ENCODE measurements at places on chromosomes 13 and 19.

- no peak for DNase-seq
These were observed 136.4 kb downstream of the URI1 start for GRCh38 chr19:30078381-30078910.

DNA sequence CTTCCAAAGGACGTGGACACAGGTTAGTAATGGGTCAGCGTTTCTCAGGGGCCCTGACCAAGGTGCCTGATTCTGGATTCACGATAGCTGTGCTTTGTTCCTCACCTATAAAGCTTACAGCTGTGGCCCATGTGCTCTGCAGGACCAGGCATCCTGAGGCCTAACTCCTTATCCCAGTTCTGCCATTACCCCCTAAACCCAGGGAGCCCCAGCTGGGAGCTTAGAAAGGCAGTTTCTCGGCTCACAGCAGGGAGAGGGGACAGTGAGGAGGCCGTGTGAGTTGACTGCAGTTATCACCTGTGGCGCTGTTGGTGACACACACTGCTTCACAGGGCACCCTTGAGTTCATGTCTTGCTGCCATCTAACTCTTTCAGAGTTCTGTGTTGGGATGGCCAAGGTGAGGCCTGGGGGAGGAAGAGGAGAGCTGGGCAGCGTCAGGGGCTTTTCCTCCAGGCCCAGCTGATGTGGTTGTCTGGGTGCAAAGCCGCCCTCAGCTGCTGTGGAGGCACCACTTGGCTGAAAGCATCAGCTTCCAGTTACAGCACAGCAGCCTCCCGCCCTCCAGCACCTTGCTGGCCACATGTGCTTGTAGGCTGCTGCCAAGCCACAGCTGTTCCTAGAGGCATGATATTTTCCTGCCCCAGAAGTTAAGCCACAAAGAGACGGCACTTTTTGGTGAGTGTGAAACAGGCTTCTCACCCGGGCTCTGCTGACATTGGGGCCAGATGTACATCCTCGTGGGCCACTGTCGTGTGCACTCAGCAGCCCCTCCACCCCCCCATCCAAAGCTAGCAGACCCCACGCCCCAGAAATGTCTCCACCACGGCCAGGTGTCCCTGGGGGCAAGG is 99.6 kb upstream of the MCF2L start:
- no peak for DNase-seq

DNA sequence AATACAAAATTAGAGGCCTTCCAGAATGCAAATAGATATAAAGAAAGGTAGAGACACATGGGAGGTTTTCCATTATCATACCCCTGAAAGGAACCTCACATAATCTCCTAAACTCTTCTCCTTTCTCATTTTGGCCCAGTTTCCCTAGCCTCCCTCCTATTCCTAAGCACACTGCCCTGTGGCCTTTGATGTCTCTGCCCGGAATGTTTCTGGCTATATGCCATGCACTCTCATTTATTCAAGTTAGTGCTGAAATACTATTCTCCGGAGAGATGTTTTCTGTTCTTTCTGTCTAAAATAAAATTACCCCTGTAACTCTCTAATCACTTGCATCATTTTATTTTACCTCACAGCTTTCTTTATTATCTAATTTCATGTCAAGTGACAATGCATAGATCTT is 1287.7 kb downstream of the SLITRK5 start:
- DNase-seq, result no peak

DNA sequence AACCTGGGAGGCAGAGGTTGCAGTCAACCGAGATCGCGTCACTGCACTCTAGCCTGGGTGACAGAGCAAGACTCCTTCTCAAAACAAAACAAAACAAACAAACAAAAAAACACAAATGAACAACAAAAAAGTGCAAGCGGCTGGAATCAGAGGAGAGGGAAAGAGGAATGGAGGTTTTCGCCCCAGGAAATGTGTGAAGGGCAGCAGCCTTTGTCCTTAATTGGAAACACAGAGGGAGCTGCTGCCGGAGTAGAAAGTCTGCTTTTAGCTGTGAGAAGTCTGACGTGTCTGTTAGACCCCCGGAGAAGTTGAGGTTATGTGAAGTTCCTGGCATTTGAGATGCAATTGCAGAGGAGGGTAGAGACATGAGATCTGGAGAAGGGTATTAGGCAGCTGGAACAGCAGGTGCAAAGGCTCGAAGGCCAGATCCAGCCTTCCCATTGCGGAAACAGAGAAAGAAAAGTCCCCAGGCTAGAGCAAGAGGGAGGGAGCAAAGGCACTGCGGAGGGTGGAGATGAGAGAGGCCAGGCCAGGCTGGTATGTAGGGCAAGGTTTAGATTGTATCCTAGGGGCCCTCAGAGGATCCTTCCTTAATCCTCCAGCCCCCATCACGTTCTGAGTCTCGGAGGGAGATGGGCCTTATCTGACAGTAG is 473 bp downstream of the TMIGD2 start:
- DNase-seq, result no peak

GRCh38 chr13:92224052-92224821 is 825.8 kb downstream of the GPC5 start:
- no peak for DNase-seq

GRCh38 chr19:53424968-53425597 is 6.7 kb upstream of the ZNF761 start:
- DNase-seq, result peak; percentile 30
